Activated T-cell treated with anti-CD3 and anti-CD28 coated beads, Interleukin-2, amount 50 U/mL, for 72 hours (primary cell): ENCODE measurements at places on chromosomes 4 and X. TPM values are rescaled to one million over a fixed set of nuclear protein-coding genes. Genes with fewer than 3 reads are reported as not detected.

Gene RHOXF2B
- total RNA-seq: not detected

Gene JCHAIN
- total RNA-seq: 0.49 TPM

Gene RIPPLY1
- total RNA-seq: not detected

Gene UBL4A
- 53.5 TPM for total RNA-seq

Gene TACR3
- not detected for total RNA-seq

Gene MAMLD1
- 3.4 TPM for total RNA-seq

Gene SOX3
- total RNA-seq: not detected

Gene P2RY8
- 45.7 TPM for total RNA-seq

DNA sequence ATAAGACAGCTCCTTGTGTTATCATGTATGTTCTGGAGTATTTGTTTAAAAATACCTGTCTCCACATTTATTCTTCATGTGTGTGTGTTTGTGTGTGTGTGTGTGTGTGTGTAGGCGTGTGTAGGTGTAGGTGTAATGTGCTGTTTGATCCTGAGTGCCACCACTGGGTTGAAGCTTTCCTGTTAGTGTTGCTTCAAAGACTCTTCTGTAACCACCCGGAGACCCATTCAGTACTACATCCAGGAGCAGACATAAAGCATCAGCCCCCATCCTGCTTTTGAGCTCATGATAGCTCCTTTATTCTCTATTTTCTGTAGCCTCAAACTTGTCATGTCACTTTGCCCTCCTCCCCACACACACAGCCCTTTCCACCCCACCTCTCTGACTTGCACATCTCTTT lies 3.0 kb upstream of the ZDHHC9 start:
- no peak for DNase-seq

DNA sequence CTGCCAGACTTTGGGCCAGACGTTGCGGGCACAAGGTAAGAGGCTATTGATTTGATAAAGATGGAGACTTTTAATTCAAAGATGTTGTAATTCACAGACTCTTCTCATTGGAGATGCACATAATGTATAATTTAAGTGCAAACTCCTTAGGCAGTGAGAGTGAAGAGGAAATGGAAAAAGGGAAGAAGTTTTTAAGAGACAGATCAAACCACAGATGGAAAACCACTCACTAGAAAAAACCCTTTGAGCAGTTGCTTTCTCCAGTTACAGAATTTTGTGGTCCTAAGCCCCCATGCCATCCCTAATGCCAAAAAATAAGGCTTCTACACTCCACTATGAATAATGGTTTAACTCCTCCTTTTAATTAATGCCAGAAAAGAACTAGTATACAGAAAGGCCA lies 977.1 kb upstream of the PRKX start:
- no peak for DNase-seq

- no peak for DNase-seq
These were observed 357.1 kb upstream of the KLHL4 start for GRCh38 chrX:87160435-87161010.

DNA sequence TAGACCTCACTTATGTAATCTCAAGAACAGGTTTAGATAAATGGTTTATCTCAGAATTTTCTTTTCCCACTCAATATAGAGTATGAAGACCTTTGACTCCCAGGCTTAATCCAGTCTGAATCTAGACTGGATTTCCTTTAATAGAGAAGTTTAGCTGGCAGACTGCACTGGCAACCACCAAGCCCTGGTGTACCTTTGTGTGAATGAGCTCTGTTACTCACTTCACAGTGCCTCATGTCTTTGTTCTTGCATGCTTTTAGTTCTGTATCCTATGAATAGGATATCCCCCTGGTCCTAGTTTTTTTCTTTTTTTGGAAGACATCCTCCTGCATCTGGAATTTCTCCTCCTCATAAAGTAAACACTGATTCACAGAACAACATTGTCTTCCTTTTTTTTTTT lies 53.2 kb upstream of the MCUB start:
- no peak for DNase-seq

GRCh38 chrX:17774053-17774452 lies 36.8 kb downstream of the SCML1 start:
- DNase-seq: no peak

DNA sequence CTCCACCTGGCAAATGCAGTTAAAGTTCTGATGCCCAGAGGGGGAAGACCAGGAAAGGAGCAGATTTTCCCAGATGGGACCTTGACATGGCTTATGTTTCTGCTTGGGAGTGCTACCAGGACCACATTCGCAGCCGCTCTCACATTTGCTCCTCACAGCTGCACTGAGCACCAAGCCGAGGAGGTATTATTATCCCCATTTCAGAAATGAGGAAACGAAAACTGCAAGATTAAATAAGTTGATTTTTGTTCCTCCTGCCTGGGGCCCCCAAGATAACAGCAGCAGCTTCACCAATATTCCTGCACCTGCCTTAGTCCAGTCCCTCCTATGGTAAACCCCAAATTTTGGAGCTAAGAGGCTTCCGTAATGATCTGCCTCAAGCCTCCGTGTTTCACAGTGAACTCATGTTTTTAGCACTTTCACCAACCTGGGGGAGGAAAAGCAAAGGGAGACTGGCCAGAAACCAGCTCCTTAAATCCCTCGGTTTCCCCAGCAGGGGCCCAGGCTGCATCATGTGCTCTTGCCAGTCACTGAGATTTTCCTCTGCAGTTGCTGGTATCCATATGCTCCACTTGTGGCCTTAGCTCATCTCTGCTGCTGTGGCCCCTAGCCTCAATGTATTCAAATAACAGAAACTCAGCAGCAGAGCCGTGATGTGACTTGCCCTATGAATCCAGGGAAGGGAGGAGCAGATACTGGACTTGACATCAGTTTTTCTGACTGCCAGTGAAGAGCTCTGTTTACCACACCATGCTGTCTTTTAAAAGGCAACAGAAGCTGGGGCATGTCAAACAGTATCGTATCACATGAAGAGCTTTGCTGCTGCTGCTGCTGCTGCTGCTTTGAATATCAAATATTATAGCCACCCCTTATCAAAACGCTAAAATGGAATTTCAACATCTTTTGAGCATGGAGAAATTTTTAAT lies 95.5 kb upstream of the KLHL13 start:
- no peak for DNase-seq

DNA sequence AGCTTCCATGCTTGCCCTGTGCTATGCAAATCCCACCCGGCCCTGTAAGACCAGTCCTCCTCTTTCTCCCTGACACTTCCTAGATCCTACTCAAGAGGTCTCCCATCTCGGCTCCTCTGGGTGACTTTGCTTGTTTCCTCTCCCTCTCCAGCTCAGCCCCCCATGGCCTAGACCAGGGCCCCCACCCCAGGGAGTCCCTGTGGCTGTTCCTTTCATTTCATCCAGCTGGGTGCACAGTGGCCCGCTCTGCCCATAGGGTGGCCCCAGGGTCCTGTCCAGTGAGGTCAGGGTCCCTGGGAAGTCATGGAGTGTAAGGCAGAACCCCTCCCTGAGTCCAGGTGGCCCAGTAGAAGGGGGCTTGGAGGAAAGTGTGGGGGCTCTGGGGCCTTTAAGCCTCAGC lies 52.3 kb upstream of the NKX1-1 start:
- no peak for DNase-seq

- no peak for DNase-seq
These were observed 731 bp upstream of the AMMECR1 start for GRCh38 chrX:110318664-110318968.

- no peak for DNase-seq
These were observed 6.9 kb upstream of the HAUS3 start for GRCh38 chr4:2248821-2249261.

DNA sequence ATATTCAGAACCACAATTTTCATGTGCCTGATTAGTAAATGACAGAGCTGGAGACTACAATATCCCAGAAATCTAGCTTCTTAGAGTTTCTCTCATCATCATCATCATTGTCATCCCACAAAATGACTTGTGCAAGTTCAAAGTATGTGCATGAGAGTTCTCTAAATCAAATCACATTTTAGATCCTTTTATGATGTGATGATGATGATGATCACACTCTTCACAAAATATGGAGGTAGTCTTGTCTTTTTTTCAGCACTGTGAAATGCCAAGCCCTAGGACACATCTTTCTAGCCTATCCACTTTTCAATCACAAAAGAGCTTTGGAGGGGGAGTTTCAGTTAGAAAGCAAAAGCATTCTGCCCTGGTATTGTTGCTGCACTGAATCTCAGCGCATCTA lies 7.4 kb downstream of the MBNL3 start:
- no peak for DNase-seq

DNA sequence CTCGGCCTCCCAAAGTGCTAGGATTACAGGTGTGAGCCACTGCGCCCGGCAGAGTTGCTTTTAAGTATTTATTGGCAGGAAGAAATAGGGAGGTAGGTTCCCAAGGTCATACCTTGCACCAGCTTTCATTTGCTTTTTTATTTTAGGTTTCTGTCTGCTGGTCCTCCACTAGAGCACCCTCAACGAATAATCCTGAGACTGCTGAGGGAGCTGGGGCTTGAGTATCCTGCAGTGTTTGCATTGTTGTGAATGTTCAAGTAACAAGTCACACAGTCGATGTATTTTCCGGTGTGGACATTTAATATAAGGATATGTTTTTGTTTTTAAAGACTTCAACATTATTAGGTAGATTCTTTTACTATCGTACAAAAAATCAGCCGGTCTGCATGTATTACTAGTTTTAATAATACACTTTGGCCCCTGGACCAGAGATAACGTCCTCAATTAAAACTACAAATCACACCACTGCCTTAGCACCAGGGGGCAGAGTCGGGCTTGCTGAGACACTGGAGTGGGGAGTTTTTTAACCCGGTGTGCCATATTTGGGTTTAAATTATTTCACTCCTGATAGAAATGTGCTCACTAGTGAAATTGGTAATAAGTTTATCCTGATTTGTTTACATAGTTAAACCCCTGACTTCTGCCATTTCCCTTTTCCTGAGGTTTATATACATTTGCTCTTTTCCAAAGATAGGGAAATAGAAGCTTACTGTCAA lies 11.6 kb downstream of the SMIM20 start:
- DNase-seq: peak; percentile 37

GRCh38 chr4:76457885-76458284 lies 22.9 kb downstream of the SHROOM3 start:
- no peak for DNase-seq

DNA sequence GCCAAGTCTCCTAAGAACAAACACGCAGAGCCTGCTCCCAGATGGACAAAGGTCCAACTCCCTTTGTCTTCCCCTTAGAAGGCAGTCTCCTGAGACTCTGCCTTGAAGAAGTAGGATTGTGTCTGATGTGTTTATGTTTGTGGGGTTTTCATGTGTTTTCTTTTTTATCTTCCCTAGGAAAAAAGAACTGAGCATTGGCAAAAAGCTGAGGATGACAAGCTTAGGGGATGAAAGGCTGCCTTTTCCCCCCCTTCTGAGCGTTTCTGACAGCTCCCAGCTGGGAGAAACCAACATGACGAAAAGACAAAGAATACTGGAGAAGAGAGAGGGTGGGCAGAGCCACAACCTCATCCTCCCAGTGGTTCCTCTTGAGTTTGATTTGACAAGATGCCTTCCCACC lies 181.1 kb downstream of the EVC2 start:
- DNase-seq: no peak

DNA sequence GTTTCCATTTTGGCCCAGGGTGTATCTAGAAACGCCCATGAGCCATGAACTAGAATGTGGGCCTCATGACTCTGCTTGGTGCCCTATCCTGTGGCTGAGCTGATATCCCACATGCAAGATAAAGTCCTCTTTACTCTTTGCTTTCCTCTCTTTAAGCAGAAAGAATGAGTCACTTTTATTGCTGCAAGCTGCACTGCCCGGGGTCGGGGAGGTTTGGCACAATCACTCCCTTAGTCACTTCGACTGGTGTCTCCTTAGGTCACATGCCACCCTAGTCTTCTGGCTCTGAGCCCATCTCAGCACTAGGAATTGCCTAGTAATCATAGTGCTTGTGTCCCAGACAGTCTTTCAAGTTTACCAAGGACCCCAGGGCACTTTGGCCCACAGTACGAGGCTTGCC lies 75.1 kb upstream of the CXorf66 start:
- DNase-seq: no peak

DNA sequence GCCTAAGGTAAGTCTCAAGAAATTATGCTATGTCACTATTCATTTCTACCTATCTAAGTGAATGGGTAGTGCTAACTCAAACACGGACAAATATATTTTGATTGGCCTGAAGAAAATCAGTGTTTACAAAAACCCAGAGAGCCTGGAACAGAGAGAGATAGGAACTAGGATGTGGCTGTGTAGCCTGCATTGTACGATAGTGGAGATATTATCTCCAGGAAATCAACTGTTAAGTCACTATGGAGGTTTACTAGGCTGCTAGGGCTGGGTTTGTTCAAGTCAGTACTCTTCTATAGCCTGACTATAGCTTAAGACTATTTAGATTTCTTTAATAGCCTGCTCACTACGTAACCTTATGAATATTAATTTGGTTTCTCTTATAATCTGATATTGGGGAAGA lies 127.9 kb downstream of the TACR3 start:
- DNase-seq: no peak

DNA sequence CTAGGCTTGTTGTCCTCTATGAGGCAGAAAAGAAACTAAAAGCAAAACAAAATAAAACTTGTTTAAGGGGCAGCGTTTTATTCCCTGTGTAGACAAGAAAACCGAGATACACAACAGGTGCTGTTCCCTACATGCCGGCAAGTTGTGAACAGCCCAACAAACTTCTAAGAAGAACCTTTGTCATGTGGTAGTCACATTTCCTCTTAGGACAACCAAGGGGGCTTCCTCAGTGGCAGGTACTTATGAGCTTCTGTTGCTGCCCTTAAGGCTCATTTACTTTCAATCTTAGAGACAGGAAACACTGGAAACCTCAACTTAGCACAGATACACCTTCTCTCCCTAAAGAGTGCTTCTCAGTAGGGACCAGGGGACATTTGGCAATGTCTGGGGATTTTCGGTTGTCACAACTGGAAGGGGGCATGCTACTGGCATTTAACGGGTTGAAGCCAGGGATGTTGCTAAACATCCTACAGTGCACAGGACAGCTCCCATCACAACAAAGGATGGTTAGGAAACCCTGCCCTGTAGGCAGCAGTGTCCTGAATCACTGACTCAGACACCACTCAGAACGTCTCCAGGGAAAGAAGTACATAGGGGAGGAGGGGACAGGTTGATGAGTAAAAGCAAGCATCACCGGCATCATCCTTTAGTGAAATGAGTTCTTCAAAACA lies 111.0 kb downstream of the ASB9 start:
- peak; percentile 30 for DNase-seq

GRCh38 chr4:56552273-56552672 lies 46.7 kb downstream of the ARL9 start:
- no peak for DNase-seq

GRCh38 chr4:84433633-84434222 lies 65.4 kb downstream of the NKX6-1 start:
- no peak for DNase-seq

DNA sequence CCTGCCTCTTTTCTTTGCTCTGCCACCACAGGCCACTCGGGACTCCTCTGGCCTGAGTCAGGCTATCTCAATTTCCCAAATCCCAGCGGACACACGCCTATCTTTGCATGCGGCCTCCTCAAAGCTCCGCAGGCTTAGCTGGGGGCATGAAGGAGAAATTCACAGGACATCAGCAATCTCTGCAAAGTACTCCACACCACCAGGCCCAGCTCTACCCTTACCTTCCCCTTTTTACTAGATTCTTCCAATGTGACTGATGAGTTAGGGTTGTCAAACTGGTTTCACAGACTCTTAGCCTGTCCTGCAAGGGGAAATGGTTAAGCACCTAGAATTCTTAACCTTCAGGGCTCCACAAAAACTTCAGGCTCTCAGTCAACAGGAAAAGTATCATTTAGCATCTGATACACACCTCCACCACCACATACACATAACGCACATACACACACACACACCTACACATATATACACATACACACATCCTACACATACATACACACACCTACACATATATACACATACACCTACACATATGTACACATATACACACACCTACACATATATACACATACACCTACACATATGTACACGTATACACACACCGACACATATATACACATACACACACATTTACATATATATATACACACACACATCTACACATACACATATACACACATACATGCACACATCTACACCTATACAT lies 349.1 kb downstream of the ANK2 start:
- DNase-seq: no peak
